Thoracic aorta endothelial cell (primary cell): ENCODE measurements at places on chromosomes 6 and 20. TPM values are rescaled to one million over a fixed set of nuclear protein-coding genes. Genes with fewer than 3 reads are reported as not detected.

Gene RIMS1
- 0.07 and 0.93 TPM in 2 replicates for total RNA-seq

Gene EMILIN3
- not detected in 2 replicates for total RNA-seq

Gene MEI4
- total RNA-seq, result not detected in 2 replicates

Gene FNDC1
- under 0.01 TPM in 1 of 2 replicates, not detected in the other for total RNA-seq

Gene NR2E1
- not detected in 2 replicates for total RNA-seq

Gene OR2H1
- total RNA-seq, result not detected in 2 replicates

Gene VNN1
- 0.07 TPM in 1 of 2 replicates, not detected in the other for total RNA-seq

Gene BANF2
- not detected in 2 replicates for total RNA-seq

Gene RFX6
- total RNA-seq, result not detected in 2 replicates

Gene ADTRP
- total RNA-seq, result 0.40 and 7.7 TPM in 2 replicates

Gene SLCO4A1
- 5.9 and 12.0 TPM in 2 replicates for total RNA-seq

Gene TREML2
- total RNA-seq, result not detected in 2 replicates

Gene PPARD
- total RNA-seq, result 5.2 and 6.6 TPM in 2 replicates

Gene NTSR1
- total RNA-seq, result 0.43 and 2.5 TPM in 2 replicates

Gene SYNCRIP
- total RNA-seq, result 148 and 171 TPM in 2 replicates
